Sigmoid colon (tissue), 7 donors: ENCODE measurements at places on chromosomes 1 and 21. TPM values are rescaled to one million over a fixed set of nuclear protein-coding genes. Genes with fewer than 3 reads are reported as not detected.

- no peak overlapping the region for H3K27ac ChIP-seq
- no peaks in the 10 kb centered on the region for H3K36me3 ChIP-seq
- H3K4me1 ChIP-seq: no peaks in the 10 kb centered on the region
- no peaks in the 10 kb centered on the region for H3K27me3 ChIP-seq
These were observed 119.2 kb downstream of the CDC7 start for GRCh38 chr1:91619881-91620280.

DNA sequence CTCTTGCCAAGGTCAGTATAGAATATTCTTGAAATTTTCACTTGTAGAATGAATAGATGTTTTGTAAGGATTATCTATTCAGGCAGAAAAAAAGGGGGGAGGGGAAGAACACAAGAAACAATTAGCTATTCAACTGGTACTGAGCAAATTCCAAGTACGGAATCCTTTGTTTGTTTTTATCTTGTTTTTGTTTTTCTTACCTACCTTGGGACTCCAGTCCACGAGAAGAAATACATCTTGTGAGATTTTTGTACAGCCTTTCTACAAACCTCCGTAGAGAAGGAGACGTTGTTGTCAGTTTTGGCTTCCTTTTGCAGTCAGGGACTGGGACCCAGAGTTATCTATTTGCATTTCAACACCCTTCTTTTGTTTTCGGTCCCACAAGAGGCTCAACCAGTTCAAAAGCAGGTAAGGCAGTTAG lies 36.0 kb downstream of the ZNF281 start:
- no peak overlapping the region for H3K4me3 ChIP-seq
- peaks cover 19% of the 10 kb centered on the region for H3K4me1 ChIP-seq
- H3K27ac ChIP-seq: peak overlapping the region; percentile 67
- no peaks in the 10 kb centered on the region for H3K36me3 ChIP-seq
- DNase-seq: no peak
- no peaks in the 10 kb centered on the region for H3K27me3 ChIP-seq

- no peak for DNase-seq
- H3K36me3 ChIP-seq: no peaks in the 10 kb centered on the region
- no peak overlapping the region for H3K27ac ChIP-seq
These were observed 65.3 kb downstream of the SUSD4 start for GRCh38 chr1:223298701-223299100.

- H3K36me3 ChIP-seq: no peaks in the 10 kb centered on the region
- no peaks in the 10 kb centered on the region for H3K27me3 ChIP-seq
- DNase-seq: no peak
- no peaks in the 10 kb centered on the region for H3K4me1 ChIP-seq
These were observed 374.6 kb upstream of the ESRRG start for GRCh38 chr1:217097819-217098218.

DNA sequence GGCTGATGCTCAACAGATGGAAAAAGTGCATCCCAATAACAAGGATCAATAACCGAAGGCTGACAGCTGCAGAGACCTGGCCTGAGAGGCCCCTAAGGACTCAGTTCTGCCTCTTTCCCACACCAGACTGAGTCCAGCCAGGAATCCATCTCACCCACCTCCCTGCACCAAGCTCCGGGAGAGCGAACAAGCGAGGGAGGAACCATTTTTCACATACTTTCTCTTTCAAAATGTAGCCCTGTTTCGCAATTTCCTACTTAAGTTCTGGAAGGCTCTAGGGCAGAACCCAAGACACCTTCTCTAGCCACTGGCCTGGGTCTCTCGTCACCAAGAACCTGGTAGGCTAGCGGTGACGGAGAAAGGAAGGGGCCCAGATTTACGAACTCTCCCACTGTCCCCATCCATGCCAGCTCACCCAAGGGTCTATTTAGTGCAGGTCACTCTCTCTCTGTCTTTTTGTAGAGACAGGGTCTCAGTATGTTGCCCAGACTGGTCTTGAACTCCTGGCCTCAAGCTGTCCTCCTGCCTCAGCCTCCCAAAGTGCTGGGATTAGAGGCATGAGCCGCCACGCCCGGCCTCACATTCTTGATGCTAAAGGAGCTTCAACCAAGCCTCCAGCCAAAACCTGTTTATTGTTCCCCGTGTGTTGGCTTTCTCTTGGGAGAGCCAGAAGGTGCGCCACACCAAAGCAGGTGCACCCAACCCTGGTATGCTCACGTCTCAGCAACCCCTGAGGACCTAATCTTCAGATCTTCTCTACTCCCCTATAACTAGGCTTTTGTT lies 10.9 kb upstream of the GNL2 start:
- H3K27me3 ChIP-seq: no peaks in the 10 kb centered on the region
- H3K4me1 ChIP-seq: peaks cover 19% of the 10 kb centered on the region
- peak overlapping the region; percentile 43 for H3K27ac ChIP-seq
- no peak for DNase-seq
- no peaks in the 10 kb centered on the region for H3K36me3 ChIP-seq

SV2A gene
- total RNA-seq: 6.4 TPM

DNA sequence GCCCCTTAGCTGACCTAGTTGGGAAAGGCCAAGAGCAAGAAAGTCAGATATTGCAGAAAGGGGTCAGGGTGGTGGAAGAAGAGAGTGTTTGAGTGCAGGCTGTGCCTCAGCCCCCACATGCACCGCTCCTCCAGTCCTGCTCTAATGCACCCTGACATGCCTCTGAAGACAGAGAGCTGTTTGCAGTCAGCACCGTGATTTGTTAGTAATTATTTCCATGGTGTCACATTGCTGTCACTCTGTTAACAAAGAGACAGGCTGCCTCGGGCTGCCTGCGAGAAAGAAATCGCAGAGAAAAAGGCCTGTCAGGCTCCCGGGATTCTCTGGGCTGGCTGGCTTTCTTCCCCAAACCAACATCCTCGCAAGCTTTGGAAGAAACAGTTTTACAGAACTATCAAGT lies 58.3 kb downstream of the ERI3 start:
- no peak overlapping the region for H3K27ac ChIP-seq
- H3K4me3 ChIP-seq: no peak overlapping the region
- peaks cover 14% of the 10 kb centered on the region for H3K4me1 ChIP-seq
- no peaks in the 10 kb centered on the region for H3K27me3 ChIP-seq
- peak; percentile 12 for DNase-seq

- no peak for DNase-seq
- H3K4me1 ChIP-seq: peaks cover 66% of the 10 kb centered on the region
- H3K27ac ChIP-seq: peak overlapping the region; percentile 79
- no peaks in the 10 kb centered on the region for H3K36me3 ChIP-seq
- H3K27me3 ChIP-seq: no peaks in the 10 kb centered on the region
These were observed 187.0 kb downstream of the ETS2 start for GRCh38 chr21:38992737-38993136.

DNA sequence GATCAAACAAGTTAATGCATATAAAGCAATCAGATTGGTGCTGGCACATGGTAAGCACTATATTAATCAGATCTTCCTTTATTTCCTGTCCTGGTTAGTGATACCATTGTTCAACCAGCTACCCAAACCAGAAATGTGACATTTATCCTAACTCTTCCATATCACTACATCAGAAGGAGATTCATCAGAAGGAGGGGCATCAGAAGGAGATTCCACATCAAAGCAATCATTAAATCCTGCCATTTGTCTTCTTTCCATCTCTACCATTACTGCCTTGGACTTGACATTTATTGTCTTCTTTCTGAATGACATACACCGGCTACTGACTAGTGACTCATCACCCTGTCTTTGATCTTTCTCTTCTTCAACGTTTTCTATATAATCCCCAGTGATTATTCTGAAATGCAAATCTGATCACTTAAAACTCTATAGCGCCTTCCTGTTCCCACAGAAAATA lies 75.0 kb downstream of the DNM3 start:
- H3K27ac ChIP-seq: no peak overlapping the region
- no peak overlapping the region for H3K4me3 ChIP-seq
- H3K4me1 ChIP-seq: no peaks in the 10 kb centered on the region

SGIP1 gene
- total RNA-seq: 14.1 TPM

DNA sequence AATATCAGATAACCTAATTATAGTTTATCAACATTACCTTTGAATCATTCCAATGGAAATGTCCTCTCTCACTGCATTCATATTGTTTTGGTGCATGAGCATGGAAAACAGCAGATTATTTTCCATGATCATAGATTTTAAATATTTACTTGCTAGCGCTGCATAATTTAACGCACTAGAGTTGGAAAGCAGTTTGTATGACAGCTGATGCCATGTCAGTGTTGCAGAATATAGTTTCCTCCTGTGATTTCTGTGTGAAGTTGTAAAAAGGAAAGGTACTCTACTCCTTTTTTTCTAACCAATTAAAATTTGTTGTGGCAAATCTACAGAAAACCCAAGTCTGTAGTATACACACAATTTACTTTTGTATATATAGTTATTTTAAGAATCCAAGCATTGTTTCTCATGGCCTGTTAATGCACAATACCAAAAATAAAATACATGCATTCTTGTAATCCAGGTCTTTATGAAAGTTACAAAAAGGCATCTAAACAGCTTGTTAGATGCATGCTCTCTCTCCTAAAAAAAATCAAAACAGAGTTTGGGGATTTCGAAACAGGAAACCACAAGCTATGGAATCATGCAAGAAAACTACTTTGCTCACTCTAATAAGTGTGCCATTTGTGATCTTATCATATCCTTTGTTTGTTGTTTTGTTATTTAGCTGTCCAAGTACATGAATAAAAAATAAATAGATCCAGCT lies 1.9 kb upstream of the ATG4C start:
- no peaks in the 10 kb centered on the region for H3K27me3 ChIP-seq
- H3K4me3 ChIP-seq: no peak overlapping the region
- no peaks in the 10 kb centered on the region for H3K36me3 ChIP-seq
- H3K4me1 ChIP-seq: peaks cover 11% of the 10 kb centered on the region

RSPH1 gene
- total RNA-seq: 1.2 TPM

- no peak overlapping the region for H3K4me3 ChIP-seq
- H3K27ac ChIP-seq: no peak overlapping the region
- H3K27me3 ChIP-seq: no peaks in the 10 kb centered on the region
- H3K36me3 ChIP-seq: no peaks in the 10 kb centered on the region
These were observed 13.2 kb downstream of the GBP5 start for GRCh38 chr1:89259283-89259971.
